ENCODE measurements at places on chromosomes 12 and 14. TPM values are rescaled to one million over a fixed set of nuclear protein-coding genes. Genes with fewer than 3 reads are reported as not detected.

The EVL gene
- total RNA-seq = 272 TPM

The NFATC4 gene
- 9.4 TPM for total RNA-seq

The TAS2R46 gene
- total RNA-seq = 0.60 TPM

The WBP11 gene
- total RNA-seq = 86.3 TPM

- peaks cover 67% of the 10 kb centered on the region for H3K4me1 ChIP-seq
- H3K36me3 ChIP-seq = peaks cover 27% of the 10 kb centered on the region
- no peak overlapping the region for H3K27ac ChIP-seq
- DNase-seq = no peak
- no peaks in the 10 kb centered on the region for H3K27me3 ChIP-seq
Measured at GRCh38 chr14:89399594-89400068, 17.4 kb downstream of the FOXN3 start.

- no peaks in the 10 kb centered on the region for H3K36me3 ChIP-seq
- DNase-seq = no peak
- H3K4me1 ChIP-seq = no peaks in the 10 kb centered on the region
- H3K4me3 ChIP-seq = no peak overlapping the region
Measured at GRCh38 chr14:70029296-70030132, 150.3 kb downstream of the SMOC1 start.

GRCh38 chr12:57940052-57940914 is 1.1 kb upstream of the ATP23 start:
- peaks cover 10% of the 10 kb centered on the region for H3K36me3 ChIP-seq
- no peak for DNase-seq
- peak overlapping the region; percentile 96 for H3K4me3 ChIP-seq

- no peak for DNase-seq
- peaks cover 5% of the 10 kb centered on the region for H3K27me3 ChIP-seq
- no peak overlapping the region for H3K4me3 ChIP-seq
- no peak overlapping the region for H3K27ac ChIP-seq
- no peaks in the 10 kb centered on the region for H3K36me3 ChIP-seq
Measured at GRCh38 chr12:113030875-113031525, 25.5 kb upstream of the DTX1 start.

DNA sequence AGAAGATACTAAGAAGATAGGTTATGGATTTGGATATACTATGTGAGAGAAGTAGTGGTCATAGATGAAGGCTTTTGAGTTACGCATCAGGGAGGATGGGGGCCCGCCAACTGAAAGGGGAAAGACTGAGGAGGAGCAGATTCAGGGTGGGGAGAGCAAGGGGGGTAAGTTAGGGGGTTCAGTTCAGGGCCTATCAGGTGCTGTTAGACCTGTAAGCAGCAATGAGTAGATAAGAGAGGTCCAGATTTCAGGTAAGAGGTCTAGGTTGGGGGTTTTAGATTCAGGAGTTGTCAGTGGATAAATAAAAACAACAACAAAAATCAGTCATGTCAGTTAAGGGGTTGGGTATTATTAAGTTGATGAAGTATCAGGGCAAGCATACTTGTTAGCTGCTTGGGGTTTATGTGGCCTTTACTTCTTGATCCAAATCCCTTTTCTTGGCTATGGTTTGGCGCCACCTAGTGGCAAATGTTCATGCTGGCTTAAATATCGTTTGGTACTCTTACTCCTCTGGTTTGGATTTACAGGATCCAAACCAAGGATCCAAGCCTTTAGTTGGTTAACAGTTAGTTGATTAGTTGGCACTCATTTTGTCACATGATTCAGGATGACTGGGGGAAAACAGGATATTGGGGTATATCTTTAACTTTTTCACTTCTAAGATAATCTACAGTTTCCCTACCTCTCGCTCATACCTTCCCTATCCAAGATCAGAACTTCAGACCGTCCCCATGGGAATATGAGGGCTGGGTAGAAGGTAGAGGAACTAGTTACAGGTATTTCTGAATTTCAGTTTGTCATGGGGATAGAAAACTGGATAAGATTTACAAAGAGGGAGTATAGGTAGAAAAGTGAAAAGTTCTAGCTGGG is 65.1 kb downstream of the PCNX1 start:
- DNase-seq = peak; percentile 49
- H3K27me3 ChIP-seq = no peaks in the 10 kb centered on the region
- H3K4me3 ChIP-seq = no peak overlapping the region
- peaks cover 5% of the 10 kb centered on the region for H3K4me1 ChIP-seq

DNA sequence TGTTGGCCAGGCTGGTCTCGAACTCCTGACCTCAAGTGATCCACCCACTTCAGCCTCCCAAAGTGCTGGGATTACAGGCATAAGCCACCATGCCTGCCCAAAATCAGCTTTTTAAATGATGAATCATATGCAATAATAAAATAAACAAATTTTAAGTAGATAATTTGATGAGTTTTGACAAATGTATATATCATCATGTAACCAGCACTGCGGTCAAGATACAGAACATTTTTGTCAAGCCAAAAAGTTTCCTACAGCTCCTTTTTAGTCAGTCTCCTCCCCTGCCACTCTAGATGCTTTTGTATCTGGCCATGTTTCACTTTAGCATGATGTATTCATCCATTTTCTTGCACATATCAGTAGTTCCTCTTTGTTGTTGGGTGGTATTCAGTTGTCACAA is 17.2 kb downstream of the FRMD6 start:
- H3K27ac ChIP-seq = no peak overlapping the region
- no peak overlapping the region for H3K4me3 ChIP-seq
- peaks cover 2% of the 10 kb centered on the region for H3K27me3 ChIP-seq
- DNase-seq = no peak

DNA sequence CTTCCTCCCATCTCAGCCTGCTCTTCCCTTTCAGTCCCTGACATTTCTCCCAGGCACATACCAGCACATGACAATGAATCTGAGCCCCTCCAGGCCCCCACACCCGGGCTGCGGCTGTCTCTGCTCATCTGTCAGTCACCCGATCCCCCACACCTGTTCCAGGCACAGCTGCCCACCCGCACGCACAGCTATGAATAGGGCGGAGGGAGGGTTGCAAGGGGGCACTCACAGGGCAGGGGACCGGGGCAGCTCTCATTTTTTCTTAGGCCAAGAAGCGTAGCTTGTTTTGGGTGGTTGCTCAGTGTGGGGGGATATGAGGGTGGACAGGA is 43.7 kb upstream of the TSPAN9 start:
- DNase-seq = no peak
- no peaks in the 10 kb centered on the region for H3K27me3 ChIP-seq
- no peak overlapping the region for H3K27ac ChIP-seq
- no peak overlapping the region for H3K4me3 ChIP-seq
- H3K36me3 ChIP-seq = no peaks in the 10 kb centered on the region

DNA sequence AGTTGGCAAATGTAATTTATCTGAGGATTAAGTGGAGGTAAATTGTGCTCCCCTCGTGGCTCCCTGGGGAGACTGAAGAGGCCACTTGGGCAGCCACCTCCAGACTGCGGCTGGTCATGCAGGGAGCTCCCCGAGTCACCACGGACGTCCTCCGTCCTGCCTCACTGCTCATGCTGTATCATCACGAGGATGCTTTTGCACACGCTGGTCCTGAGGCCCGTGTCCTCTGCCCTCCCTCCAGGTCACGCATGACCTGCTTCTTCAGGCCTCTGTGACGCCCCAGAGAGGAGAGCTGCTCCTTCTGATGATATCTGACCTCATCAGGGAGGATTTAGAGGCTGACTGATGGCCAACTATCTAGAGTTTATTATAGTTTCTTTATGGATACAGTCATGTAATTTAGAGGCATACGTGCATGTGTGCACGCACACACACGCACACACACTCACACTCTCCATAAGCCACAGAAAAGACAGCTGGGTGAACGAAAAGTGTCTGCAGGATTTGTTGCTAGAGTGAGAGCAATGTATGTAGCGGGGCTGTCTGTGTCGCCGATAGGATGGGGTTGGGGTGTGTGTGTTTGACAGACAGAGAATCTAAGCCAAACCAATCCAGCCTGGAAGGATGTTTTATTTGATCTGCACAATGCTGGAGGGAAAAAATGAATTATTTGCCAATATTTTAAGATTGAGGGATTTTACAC is 160.0 kb downstream of the ADGRD1 start:
- no peaks in the 10 kb centered on the region for H3K36me3 ChIP-seq
- no peak overlapping the region for H3K27ac ChIP-seq
- no peaks in the 10 kb centered on the region for H3K4me1 ChIP-seq
- no peak for DNase-seq
- H3K4me3 ChIP-seq = no peak overlapping the region

- H3K4me1 ChIP-seq = peaks cover 29% of the 10 kb centered on the region
- DNase-seq = peak; percentile 60
- H3K27ac ChIP-seq = peak overlapping the region; percentile 72
- peak overlapping the region; percentile 89 for H3K4me3 ChIP-seq
Measured at GRCh38 chr14:75577729-75578101, 705 bp upstream of the FLVCR2 start.

- no peaks in the 10 kb centered on the region for H3K36me3 ChIP-seq
- no peaks in the 10 kb centered on the region for H3K4me1 ChIP-seq
- H3K27me3 ChIP-seq = peaks cover under 1% of the 10 kb centered on the region
- no peak for DNase-seq
- no peak overlapping the region for H3K27ac ChIP-seq
- H3K4me3 ChIP-seq = no peak overlapping the region
Measured at GRCh38 chr14:102252834-102253801, 51.8 kb downstream of the MOK start.

GRCh38 chr12:46004715-46005114 is 14.3 kb upstream of the SCAF11 start:
- no peak for DNase-seq
- H3K36me3 ChIP-seq = no peaks in the 10 kb centered on the region
- no peaks in the 10 kb centered on the region for H3K4me1 ChIP-seq
- no peak overlapping the region for H3K27ac ChIP-seq
- H3K4me3 ChIP-seq = no peak overlapping the region

DNA sequence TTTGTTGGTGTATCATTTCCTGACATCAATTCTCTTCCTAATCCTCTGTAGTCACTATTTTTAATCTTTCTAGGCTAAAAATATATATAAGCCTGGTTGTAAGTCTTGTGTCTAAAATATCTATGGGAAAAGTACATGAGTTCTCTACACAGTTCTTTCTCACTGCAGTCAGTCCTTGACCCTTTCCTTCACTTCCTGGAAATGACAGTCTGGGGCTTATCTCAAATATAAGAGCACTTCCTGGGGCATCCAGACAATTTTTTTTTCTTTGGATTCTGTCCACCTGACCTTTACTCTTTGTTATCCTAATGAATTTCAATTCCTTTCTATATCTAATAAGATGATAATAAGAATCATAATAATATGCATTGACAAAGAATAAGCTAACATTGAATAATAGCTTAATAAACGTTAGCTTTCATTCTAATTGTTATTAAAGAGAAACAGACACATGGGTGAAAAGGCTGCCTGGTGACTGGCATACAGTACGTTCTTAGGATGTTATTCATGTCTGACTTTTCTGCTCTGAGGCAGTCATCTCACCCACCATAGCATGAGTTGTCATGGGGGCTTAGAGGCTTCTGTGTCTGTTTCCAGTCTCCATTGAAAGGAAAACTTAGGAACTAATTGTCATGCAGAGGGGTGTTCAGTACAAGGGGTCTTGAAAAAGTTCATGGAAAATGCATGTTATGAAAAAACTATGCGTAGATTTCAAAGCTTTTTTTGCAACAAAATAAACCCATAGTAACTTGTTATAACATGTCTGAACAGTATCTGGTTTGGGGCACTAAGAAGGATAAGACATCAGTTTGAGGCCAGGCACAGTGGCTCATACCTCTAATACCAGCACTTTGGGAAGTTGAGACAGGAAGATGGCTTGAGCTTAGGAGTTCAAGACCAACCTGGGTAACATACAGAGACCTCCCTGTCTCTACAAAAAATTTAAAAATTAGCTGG is 66.2 kb upstream of the DNM1L start:
- no peak overlapping the region for H3K4me3 ChIP-seq
- no peak overlapping the region for H3K27ac ChIP-seq
- no peaks in the 10 kb centered on the region for H3K27me3 ChIP-seq
- DNase-seq = no peak
- peaks cover 3% of the 10 kb centered on the region for H3K36me3 ChIP-seq

DNA sequence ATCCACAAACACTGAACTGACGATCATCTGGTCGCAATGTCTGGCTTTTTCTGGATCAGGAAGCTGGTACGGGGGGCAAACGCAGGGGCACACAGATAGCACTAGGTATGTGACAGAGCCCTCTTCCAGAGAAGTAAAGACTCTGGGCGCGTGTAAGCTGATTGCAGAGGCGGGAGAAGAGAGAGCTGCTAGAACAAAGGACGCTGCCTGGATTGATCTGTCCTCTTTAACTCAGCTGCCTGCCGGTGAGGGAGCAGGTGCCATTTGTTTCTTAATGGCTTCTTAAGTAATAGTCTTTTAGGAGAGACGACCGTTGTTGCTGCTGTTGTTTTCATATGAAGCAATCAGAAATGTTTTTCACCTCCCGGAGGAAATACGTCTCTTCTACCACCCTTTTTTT is 77.3 kb downstream of the GLT1D1 start:
- no peak overlapping the region for H3K27ac ChIP-seq
- no peaks in the 10 kb centered on the region for H3K4me1 ChIP-seq
- H3K27me3 ChIP-seq = peaks cover 3% of the 10 kb centered on the region
- DNase-seq = no peak
- no peaks in the 10 kb centered on the region for H3K36me3 ChIP-seq

DNA sequence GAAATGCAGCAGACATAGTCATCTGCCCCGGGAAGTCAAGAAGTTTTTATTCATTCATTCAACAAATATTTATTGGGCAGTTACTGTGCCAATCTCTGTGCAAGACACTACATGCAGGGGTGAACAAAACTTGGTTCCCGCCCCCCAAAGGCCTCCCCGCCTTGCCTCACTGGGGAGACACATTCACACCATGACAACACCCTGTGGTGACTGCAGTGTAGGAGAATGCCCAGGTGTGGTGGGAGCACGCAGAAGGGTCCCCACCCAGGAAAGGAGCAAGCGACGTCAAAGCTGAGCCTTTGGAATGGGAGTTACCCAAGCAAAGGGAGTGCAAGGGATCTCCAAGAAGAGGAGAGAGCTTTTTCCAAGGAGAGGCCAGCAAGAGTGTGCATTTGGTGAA is 1.6 kb upstream of the AQP6 start:
- H3K4me1 ChIP-seq = peaks cover 4% of the 10 kb centered on the region
- DNase-seq = no peak
- peaks cover 11% of the 10 kb centered on the region for H3K27me3 ChIP-seq

GRCh38 chr14:71557351-71557750 is 374.9 kb upstream of the RGS6 start:
- H3K27me3 ChIP-seq = no peaks in the 10 kb centered on the region
- DNase-seq = no peak
- H3K27ac ChIP-seq = peak overlapping the region; percentile 97
- no peak overlapping the region for H3K4me3 ChIP-seq
- peaks cover 66% of the 10 kb centered on the region for H3K4me1 ChIP-seq
